ENCODE measurements at places on chromosomes 4 and X.

GRCh38 chr4:174036576-174036975 is 246.9 kb downstream of the FBXO8 start:
- DNase-seq = no peak

DNA sequence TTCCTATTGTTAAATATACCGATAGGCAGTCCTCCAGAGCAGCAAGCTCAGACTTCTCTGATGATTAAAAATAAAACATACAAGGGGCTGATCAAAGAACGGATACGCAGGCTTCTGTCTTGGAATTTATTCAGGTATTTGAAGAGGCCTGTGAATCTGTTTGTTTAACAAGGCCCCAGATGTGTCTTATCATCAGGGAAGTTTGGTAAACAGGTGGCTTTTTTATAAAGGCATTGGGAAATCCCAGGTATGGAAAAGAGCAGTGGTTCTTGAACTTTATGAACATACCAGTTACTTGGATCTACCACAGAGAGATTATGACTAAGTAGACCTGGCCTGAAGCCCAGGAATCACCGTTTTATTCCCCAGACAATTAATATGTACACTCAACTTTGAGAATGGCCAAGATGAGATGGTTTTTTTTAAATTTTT is 47.9 kb downstream of the SOWAHB start:
- DNase-seq = peak; percentile 63

- no peak for DNase-seq
Measured at GRCh38 chr4:48991357-48991756, 5.3 kb downstream of the CWH43 start.

DNA sequence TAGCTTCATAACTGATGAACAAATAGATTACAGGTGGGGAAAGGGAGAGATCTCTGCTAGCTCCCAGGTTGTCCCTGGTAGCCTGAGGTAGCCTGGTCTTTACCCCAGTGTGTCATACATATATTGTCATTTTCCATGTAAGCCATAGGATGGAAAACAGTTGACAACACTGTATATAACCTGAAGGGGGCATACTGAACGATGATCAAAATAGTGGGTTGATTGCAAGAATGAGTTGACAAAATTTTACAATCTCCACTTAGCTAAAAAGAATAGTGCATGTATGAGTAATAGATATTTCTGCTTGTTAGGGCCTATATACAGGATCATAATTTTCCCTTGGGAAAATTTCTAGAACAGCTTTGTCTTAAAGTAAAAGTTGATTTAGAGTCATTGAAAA is 304.1 kb upstream of the HAND2 start:
- no peak for DNase-seq

DNA sequence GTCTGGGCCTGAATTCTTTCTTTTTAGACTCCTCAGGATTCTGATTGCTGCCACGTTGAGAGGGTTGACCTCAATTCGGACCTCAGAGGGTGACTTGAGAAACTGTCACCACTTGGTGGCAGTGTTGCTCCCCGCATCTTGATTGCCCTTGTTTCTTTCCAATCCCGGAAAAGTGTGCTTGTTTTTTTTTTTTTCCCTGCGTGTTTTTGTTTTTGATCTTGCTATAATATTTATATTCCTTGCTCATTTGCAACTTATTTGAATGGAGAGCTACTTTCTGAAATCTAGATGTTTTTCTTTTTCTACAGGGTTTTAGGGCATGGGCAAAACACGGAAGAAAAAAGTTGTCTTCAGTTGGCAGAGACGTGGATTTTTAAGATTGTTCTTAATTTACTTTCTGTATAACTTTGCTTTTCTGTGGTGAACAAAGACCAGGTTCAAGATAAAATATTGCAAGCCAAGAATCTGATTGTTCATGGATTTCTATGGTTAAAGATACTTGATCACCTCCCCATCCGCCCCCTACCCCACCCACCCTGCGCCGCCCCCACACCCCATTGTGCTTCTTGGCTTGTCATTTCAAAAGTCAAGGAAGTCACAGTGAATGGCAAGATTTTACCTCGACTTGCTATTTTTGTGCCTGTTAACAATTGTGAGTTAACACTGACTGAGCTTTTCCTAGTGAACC is 102.0 kb downstream of the PTTG2 start:
- peak; percentile 67 for DNase-seq
